Ureter (tissue), 1 donor: ENCODE measurements at places on chromosomes 7 and 10.

GRCh38 chr7:38122501-38122900, 55.5 kb upstream of the STARD3NL start:
- DNase-seq, result no peak

- DNase-seq, result no peak
These were observed 40.5 kb downstream of the TBATA start for GRCh38 chr10:70744617-70745143.

DNA sequence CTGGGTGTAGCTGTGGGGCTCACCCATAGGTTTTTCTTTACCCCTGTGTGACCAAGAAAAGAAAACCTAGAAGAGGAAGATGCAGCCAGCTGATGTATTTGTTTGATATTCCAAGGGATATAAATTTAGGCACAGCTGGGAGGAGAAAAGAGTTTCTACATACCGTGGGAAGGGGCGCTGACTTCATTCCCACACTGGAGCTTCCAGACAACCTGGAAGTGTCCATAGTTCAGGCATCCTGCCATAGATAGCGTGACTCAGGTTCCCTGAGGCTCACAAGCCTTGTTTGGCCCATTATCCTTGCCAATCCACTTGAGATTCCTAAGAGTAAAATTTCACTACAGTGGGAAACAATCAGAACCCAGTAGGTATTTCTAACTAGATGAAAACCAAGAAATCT, 371.7 kb upstream of the NRP1 start:
- no peak for DNase-seq

DNA sequence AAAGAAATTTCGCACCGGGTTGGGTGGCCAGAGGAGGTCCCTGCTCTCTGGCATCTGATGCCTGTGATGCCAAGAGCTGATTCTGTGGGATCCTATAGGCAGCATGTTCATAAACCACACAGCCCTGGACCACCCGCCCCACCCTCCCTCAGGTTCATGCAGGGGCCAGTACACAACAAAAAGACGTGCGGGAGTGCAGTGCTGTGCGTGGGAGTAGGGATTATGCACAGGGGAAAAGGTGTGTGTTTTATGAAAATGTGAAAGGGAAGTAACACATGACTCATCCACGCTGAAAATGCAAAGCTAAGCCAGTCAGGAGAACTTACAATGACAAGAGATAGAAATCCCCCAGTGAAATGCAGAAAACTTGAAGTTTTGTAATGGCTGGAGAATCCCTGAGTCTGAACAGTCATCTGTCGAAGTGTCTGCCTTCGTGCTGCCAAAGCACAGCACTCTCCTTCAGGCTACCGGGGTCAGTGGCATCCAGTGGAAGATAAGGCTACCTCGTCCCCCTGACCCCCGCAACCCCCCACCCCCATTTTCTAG, 1.1 kb downstream of the KIAA1217 start:
- DNase-seq, result no peak

- DNase-seq, result peak; percentile 32
These were observed 11.6 kb downstream of the GHRHR start for GRCh38 chr7:30975256-30975899.

DNA sequence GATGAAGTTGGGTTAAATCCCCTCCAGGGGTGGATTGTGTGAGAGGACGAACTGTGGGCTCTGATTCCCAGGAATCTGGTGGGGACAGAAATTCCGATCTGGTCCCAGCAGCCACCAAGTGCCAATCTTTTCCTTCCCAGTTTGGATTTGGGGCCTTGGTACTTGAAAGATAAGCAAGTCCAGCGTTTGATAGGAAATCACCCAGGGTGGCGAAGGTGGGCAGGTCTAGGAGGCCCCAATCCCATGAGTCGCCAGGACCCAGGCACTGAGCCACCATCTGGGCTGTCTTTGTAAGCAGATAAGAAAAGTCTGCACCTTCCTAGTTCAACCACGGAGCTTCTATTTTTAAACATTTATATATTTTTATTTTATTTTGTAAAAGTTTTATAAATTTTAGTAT, 122.6 kb upstream of the LSM8 start:
- no peak for DNase-seq

GRCh38 chr7:12949060-12949931, 261.9 kb downstream of the ARL4A start:
- no peak for DNase-seq

DNA sequence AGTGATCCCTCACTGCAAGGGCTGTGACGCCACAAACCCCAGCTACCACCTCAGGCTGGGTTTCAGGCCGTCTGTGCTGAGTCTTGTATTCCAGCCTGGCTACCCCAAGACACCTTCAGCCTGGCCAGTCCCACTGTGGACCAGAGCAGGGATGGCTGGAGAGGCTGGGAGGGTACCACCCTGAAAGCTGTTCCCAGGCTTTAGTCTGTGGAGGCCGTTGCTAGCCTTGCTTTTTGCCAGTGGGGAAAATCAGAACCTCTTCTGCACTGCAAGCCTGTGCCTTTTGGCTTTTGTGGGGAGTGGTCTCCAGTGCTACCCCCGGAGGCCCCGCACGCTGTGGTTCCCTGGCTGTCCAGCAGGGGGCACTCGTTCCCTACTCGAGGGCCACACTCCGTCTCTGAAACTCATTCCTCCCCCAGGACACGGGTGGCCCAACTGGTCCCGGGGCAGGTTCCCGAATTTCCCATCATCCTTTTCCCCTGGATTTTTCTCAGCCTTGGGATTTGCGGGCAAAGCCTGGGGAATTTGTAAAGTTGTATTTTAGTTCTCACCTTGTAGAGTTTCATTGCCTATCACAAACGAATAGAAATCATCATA, 128.4 kb upstream of the BTBD16 start:
- no peak for DNase-seq

DNA sequence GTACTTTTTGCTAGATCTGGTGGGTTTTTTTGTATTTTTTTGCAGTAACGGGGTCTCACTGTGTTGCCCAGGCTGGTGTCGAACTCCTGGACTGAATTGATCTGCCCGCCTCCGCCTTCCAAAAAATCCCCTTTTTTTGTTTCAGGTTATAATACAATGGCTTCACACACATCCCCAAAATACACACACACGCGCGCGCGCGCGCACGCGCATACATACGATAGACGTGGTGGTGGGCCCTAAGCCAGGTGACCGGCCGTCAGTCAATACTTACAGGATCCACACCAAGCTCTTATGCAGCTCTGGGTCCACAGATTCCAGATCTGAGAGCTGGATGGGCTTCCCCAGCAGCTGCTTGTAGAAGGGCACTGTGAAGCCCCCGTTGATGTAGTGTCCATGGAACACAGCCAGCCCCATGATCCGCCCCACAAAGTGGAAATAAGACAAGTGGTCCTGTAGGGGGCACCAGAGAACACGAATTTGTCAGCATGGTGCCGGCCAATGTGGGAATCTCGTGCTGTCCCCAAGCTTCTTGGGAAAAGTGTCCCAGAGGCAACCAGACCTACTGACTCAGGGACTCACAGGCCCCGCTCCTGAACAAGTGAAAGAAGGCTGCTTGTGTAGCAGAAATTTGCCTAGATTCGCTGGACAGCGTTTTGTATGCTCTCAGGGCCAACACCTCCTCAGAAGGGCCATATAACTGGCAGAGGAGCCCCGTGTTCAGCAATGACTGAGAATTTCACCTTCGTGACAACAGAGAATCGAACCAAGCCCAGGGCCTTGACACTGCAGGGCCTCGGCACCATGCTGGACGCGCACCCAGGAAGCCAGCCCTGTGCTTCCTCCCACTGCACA, 103.6 kb downstream of the SMURF1 start:
- peak; percentile 85 for DNase-seq

- DNase-seq, result peak; percentile 61
These were observed 163.8 kb upstream of the KLF6 start for GRCh38 chr10:3948843-3949242.

DNA sequence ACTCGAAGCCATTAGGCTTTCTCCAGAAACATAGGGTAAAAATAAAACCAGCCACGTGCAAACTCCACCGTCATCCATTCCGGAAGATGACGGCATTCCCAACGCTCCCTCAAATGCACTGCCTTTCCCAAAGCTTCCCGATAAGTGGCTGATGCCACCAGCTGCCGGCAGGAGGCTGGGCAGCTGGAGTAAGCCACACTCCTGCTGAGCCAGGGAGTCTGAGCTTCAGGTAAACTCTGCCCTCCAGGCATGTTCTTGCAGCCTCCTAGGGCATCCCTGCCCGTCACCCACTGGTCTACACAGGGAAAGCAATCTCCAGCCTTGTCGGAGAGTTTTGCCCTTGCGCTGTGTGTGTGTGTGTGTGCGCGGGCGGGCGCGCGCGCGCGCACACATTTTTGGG, 40.5 kb upstream of the TMEM273 start:
- DNase-seq, result no peak

GRCh38 chr7:155495440-155496248, 37.7 kb downstream of the EN2 start:
- DNase-seq, result no peak

DNA sequence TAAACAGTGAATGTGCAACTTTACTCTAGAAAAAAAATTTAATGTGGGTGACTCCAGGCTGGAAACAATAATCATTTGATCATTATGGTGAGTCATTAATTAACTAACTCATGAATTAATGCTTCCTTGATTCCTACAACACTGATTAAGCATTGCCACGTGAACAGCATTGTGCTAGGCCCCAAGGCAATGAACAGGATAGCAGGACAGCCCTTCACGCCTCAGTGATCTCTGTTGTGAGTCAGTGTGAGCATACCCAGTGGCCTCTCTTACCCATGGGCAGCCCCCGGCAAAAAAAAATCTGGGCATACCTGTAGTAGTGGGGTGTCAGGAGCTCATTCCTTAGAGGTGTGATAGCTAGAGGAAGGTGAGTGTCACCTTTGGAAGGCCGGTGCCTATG, 76.0 kb downstream of the DENND2A start:
- DNase-seq, result no peak

DNA sequence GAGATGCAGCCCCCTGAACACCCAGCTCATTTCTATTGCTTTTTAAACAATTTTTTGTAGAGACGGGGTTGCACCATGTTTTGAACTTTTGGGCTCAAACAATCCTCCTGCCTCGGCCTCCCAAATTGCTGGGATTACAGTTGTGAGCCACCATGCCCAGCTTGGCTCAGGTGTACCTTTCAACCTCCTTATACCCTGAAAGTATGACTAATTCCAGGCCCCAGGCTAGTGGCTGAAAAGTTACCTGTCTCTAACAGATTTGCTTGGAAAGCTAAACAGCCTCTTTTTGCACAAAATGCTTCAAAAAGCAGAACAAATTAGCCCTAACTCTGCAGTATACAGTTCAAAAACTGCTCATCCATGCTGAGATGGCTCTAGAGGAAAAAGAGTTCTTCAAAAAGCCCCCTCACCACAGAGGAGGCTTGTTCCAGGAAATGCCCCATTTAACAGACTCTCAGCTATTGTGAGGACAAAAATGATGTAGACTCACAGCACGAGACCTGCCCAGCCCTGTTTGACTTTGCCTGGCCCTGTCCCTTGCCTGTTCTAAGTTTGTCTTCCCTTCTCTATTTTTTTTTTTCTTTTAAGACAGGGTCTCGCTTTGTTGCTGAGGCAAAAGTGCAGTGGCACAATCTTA, 13.4 kb upstream of the AP1S1 start:
- no peak for DNase-seq

DNA sequence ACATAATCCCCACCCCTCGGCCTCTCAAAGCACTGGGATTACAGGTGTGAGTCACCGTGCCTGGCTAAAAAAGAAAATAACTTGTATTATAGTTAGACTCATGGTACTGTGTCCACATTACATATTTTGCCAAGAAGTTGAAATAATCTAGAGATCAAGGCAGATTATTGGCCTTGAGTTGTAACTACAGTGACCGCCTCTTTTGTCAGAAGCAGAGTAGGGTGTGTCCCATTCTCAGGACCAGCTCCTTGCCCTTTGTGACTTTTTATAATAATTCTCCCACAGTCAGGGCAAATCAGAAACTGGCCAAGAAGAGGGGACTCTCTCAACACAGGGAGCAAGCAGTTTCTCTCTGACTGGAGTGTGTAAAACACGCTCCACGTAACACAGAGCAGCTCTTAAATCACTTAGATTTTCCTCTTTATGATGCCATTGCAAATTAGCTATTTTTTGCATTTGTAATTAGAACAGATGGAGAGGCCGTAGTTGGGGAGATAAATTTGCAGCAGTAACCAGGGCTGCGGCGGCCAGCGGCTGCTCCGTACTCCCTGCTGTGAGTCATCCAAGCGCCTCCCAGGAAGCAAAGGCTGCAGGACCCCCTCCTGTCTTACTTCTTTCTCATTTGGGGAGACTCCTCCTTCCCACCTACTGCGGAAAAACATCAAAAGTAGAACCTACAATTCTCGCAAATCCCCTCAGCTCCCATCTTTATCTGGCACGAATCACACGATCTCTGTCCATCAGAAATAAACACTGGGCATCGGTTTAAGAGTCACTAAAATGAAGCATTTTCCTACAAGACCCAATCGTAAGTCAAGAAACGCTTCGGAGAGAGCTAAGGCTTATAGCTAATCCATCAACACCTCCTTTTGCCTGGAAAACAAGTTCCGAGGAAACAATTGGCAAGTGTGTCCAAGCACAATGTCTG, 32.1 kb upstream of the MSRB2 start:
- no peak for DNase-seq

DNA sequence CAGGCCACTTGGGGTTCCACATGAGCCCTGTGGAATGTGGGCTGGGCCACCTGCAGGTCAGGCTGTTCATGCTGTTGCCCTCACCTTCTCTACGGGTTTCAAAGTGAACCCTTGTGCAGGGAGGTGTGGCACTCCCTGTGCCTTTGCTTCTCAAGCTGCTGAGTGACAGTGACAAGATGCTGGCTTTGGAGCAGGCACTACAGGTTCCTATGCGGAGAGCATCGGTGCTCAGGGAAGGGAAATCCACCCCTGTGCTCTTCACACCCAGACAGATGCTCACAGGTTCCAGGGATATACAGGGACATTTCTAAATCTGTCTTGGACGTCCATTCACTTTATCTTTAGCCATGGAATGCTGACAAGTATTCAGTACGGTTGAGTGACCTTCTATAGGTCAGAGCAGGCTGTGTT, 1005.0 kb downstream of the LRMDA start:
- no peak for DNase-seq

GRCh38 chr10:88881320-88881719, 1.3 kb downstream of the STAMBPL1 start:
- no peak for DNase-seq

DNA sequence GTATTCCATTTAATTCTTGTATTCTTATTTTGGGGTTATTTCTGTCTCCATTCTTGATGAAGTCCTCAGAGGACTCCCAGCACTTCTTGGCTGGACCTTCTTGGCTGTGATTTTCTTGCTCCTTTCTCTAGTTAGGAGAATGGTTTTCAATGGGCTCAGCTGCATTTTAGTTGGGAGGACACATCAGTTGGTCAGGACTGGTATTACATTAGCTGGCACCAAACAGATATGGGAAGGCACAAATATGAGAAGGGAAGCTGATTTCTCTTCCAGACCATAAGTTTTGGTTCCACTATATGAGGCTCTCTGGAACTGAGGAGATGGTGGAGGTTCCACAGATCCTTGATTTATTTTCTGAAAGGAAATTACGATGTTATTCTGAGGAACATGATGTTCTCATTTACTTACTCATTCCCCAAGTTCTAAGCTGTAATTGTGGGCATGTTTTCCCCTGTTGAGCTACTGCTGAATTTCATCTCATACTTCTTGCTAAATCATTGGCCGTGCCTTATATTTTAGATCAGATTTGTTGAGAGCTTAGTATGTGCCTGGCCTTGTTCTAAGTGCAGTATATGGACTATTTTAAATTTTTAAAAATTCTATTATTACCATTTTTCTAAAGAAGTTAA, 261.0 kb downstream of the THSD7A start:
- DNase-seq, result no peak

- no peak for DNase-seq
These were observed 46.5 kb upstream of the C10orf71 start for GRCh38 chr10:49252313-49253034.
